A549 treated with DMSO at 1 μM for 4 hours (cell line): ENCODE measurements at places on chromosomes 13 and 19. TPM values are rescaled to one million over a fixed set of nuclear protein-coding genes. Genes with fewer than 3 reads are reported as not detected.

Gene KLK10
- total RNA-seq = 0.25 to 0.40 TPM (median 0.34 TPM) in 5 replicates

Gene C19orf73
- 1.3 to 2.2 TPM (median 2.0 TPM) in 5 replicates for total RNA-seq

Gene RNF17
- total RNA-seq = not detected in 5 replicates

Gene NDFIP2
- total RNA-seq = 19.7 to 26.3 TPM (median 21.4 TPM) in 5 replicates

Gene CAPS
- total RNA-seq = 0.64 to 1.3 TPM (median 1.0 TPM) in 5 replicates

Gene EDNRB
- not detected in 5 replicates for total RNA-seq

Gene ELAVL3
- 0.02 to 0.12 TPM (median 0.06 TPM) in 4 of 5 replicates, not detected in the other for total RNA-seq

Gene OR10H1
- total RNA-seq = not detected in 5 replicates

Gene CBLC
- total RNA-seq = not detected in 5 replicates

Gene ZNF541
- not detected in 5 replicates for total RNA-seq

Gene TNFRSF19
- total RNA-seq = 2.4 to 3.5 TPM (median 3.4 TPM) in 5 replicates

Gene SH2D3A
- total RNA-seq = 12.9 to 14.9 TPM (median 13.3 TPM) in 5 replicates

Gene PDE4C
- total RNA-seq = 0.02 to 0.29 TPM (median 0.23 TPM) in 4 of 5 replicates, not detected in the other

Gene MATK
- total RNA-seq = 0.82 to 1.9 TPM (median 1.1 TPM) in 5 replicates

Gene PCDH20
- total RNA-seq = not detected in 5 replicates

Gene LGI4
- total RNA-seq = 0.09 to 0.31 TPM (median 0.20 TPM) in 4 of 5 replicates, not detected in the other

Gene TMEM86B
- 3.2 to 7.0 TPM (median 4.7 TPM) in 5 replicates for total RNA-seq

Gene ZNF790
- total RNA-seq = 0.22 to 0.30 TPM (median 0.28 TPM) in 5 replicates

Gene FLT3LG
- total RNA-seq = 0.68 to 1.7 TPM (median 1.2 TPM) in 5 replicates

Gene CFAP97D2
- not detected in 5 replicates for total RNA-seq

Gene KIR2DL1
- total RNA-seq = not detected in 5 replicates

Gene MVB12A
- 29.7 to 43.1 TPM (median 38.5 TPM) in 5 replicates for total RNA-seq
